A549 treated with RU486 at 1 μM for 4 hours (cell line): ENCODE measurements at places on chromosomes 6 and 20. TPM values are rescaled to one million over a fixed set of nuclear protein-coding genes. Genes with fewer than 3 reads are reported as not detected.

The FAM83B gene
- 0.06 to 0.13 TPM (median 0.09 TPM) in 5 replicates for total RNA-seq

The TMC2 gene
- total RNA-seq: not detected in 5 replicates

The TRIM15 gene
- 0.20 TPM in 1 of 5 replicates, not detected in the others for total RNA-seq

The WFDC5 gene
- not detected in 5 replicates for total RNA-seq

The VWA7 gene
- 1.2 to 2.0 TPM (median 1.7 TPM) in 5 replicates for total RNA-seq

The ADA gene
- 48.2 to 61.0 TPM (median 54.2 TPM) in 5 replicates for total RNA-seq

The SPATA2 gene
- 6.8 to 9.1 TPM (median 8.4 TPM) in 5 replicates for total RNA-seq

The ZNF133 gene
- total RNA-seq: 9.0 to 11.0 TPM (median 10.5 TPM) in 5 replicates

The SCAF8 gene
- 15.2 to 22.5 TPM (median 17.4 TPM) in 5 replicates for total RNA-seq

The OPRL1 gene
- 0.43 to 0.89 TPM (median 0.61 TPM) in 5 replicates for total RNA-seq

The VIP gene
- total RNA-seq: not detected in 5 replicates

The ARFGAP1 gene
- 57.3 to 98.5 TPM (median 82.3 TPM) in 5 replicates for total RNA-seq

The NHLRC1 gene
- total RNA-seq: 1.1 to 2.2 TPM (median 1.7 TPM) in 5 replicates
